ENCODE measurements at places on chromosomes 7 and 10. TPM values are rescaled to one million over a fixed set of nuclear protein-coding genes. Genes with fewer than 3 reads are reported as not detected.
A peak's percentile ranks its signal among the peaks of the same experiment; 100 is the strongest.

The TMEM270 gene
- not detected for total RNA-seq

The UBE2D4 gene
- total RNA-seq, result 3.0 TPM

The HTR5A gene
- total RNA-seq, result not detected

The GPR15LG gene
- total RNA-seq, result not detected

The UNCX gene
- not detected for total RNA-seq

The TSPAN33 gene
- 2.6 TPM for total RNA-seq

The MACC1 gene
- 2.5 TPM for total RNA-seq

The HHEX gene
- total RNA-seq, result 0.53 TPM

The HOXA1 gene
- total RNA-seq, result not detected

- ATAC-seq, result no peak
These were observed 859.2 kb downstream of the GATA3 start for GRCh38 chr10:8913720-8914119.

DNA sequence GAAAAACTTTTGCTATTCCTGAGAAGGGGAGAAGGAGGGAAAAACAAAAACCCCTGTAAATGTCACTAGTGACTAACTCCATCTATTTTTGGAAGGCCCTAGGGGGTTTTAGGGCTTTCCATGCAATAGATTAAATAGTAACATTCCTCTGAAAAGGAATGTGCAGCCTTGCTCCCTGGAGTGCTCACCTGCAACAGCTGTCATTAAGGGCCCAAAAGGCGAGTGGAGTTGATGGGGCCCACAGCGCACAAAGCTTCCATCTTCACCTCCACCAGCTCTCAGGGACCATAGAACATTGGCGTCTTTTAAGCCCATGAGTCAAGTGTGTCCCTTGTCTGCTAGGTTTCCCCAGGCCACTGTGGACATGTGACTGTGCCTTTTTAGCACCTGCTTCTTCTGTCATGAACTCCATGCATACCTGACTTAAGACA lies 58.0 kb upstream of the IL6 start:
- ATAC-seq, result no peak

GRCh38 chr7:143908120-143908519 lies 6.1 kb upstream of the TCAF1 start:
- ATAC-seq, result no peak

- ATAC-seq, result no peak
These were observed 81.0 kb downstream of the CNOT4 start for GRCh38 chr7:135428879-135429278.

DNA sequence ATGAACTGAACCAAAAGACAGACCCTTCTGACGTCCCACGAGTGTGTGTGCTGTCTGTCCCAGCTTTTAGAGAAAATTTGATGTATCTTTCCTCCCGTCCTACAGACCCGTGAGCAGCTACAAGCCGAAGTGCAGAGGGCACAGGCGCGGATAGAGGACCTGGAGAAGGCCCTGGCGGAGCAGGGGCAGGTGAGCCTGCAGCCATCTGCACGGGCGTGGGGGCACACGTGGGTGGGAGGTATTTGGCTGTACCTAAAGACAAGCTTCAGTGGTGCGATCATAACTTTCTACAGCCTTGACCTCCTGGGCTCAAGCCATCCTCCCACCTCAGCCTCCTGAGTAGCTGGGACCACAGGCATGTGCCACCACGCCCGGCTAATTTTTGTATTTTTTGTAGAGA lies 41.7 kb upstream of the DPYSL4 start:
- no peak for ATAC-seq

GRCh38 chr7:23238983-23239652 lies 7.5 kb upstream of the GPNMB start:
- ATAC-seq, result no peak

DNA sequence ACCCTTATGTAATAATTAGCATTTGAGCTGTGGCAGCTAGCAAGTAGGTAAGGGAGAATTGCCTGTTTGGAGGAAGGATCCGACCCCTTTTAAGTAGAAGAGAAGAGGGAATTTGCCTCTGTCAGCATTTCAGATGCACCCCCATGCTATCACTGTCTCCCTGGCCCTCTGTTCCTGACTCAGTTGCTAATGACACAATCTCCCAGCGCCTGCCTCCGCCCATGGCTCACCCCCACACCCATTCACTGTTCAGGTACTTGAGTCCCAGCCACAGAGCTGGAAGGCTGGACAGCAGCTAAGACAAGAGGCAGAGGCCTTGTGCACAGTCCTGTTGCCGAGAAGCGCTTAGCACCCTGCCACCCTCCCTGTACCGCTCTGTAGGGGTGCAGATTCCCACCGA lies 512.3 kb upstream of the GALNT17 start:
- ATAC-seq, result no peak

GRCh38 chr10:132865171-132865631 lies 77.2 kb downstream of the CFAP46 start:
- no peak for ATAC-seq

DNA sequence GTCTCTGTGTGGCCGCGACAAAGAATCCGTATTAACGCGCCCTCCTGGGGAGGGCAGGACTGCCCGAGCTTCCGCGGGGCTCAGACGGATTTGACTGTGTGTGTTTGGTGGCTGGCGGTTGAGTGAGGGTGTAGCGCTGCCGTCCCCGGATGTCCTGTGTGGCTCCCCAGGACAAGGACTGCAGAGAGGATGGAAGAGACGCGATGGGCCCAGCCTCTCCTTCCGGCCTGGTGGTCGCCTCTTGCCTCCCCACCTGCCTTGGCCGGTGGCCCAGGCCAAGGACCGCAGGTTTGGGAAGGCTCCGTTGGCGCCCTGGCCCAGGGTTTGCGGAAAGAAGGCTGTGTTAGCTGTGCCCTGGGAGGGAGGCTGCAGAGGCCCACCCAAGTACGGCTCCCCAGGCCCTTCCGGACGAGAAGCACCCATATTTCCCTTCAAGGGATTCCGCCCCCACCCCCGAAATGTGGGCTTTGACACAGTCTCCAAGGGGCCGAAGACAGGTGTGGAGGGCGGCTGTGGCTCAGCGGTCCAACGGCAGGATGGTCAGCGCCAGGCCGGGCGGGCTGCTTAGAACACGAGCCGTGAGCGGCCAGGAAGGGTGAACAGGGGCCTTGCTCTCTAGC lies 2.3 kb downstream of the UNCX start:
- ATAC-seq, result no peak

- ATAC-seq, result no peak
These were observed 123.2 kb upstream of the SAMD8 start for GRCh38 chr10:74988054-74988775.

DNA sequence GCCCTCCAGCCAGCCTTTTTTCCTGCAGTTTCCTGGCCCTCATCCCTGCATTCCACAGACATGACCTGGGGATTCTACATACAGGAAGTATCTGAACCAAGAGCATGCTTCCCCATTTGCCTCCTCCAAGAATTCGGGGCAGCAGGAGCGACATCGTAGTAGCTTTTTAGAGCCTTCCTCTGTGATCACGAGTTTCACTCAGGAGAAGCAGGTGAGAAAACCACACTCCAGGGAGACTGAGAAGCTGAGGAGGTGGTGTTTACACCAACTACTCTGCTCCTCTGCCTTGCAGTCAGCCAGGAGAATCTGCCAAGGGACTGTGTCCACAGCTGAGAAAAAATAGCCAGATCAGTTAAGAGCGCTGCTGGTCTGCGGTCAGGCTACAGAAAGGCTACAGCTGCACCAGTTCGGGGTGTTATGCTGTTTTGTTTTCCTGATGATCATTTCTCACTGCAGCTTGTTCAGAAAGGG lies 54.1 kb downstream of the HSPA12A start:
- ATAC-seq, result no peak

- ATAC-seq, result no peak
These were observed 12.1 kb upstream of the ZNF107 start for GRCh38 chr7:64653721-64654401.

DNA sequence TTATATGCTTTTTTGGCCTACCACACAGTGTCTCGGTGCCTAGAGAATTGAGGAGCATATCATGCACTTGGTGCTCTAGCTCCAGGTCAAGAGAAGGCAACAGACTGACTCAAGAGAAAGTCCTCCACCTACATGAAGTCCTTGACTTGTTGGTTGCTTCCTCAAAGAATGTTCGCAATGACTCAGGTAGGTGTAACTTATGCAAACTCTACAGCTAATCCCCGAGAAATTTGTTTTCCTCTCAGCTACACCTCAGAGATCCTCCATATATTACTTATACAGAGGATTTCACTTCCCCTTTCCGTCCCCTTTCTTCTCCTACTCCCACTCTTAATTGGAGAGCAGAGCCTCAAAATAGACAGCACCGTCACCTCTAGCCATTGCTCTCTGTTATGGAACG lies 1013.1 kb downstream of the KCNMA1 start:
- no peak for ATAC-seq

DNA sequence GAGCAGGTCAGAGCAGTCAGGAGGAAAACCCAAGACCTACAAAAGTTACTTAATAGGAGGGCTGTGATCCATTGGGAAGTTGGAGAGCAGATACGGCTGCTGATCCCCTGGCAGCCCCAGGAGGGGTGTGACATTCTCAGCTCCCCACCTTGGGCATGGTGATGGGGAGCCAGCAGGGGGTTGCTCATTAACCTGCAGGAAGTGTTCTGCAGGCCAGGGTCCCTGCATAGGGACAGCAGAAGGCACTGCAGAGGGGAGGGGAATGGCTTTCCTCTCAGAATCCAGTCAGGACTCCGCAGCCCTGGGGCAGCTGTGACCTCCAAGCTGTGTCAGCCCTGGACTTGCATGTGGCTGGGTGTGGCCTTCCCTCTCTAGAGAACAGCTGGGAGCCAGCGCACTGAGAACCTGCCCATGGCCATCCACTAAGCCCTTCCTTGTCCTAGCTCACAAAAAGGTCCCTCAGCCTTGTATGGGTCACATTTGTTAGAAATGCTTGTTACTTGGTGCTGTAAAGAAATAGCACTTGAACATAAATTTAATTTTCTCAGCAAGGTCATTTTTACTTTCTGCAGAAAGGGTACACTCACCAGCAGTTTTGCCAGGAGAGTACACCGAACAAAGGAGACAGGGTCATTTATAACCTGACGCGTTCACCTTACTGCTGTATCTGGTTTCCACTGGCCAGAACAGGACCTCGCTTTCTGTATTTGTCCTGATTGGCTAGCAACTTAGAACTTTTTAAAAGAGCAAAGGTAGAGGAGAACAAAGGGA lies 169.6 kb downstream of the COBL start:
- no peak for ATAC-seq

- ATAC-seq, result no peak
These were observed 175.8 kb upstream of the PPP2R2D start for GRCh38 chr10:131724891-131725580.

DNA sequence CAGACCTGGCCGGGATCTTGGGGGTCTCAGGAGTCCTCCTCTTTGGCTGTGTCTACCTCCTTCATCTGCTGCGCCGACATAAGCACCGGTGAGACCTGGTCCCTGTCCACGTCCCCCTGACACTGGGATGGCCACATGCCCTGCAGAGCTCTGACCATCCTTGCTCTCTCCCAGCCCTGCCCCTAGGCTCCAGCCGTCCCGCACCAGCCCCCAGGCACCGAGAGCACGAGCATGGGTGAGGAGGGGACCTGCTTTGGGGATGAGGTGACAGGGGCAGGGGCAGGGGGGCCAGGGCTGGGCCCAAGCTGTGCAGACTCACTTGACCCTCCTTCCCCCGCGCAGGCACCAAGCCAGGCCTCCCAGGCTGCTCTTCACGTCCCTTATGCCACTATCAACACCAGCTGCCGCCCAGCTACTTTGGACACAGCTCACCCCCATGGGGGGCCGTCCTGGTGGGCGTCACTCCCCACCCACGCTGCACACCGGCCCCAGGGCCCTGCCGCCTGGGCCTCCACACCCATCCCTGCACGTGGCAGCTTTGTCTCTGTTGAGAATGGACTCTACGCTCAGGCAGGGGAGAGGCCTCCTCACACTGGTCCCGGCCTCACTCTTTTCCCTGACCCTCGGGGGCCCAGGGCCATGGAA lies 959 bp downstream of the PVRIG start:
- peak; percentile 41 for ATAC-seq

GRCh38 chr7:132190683-132191082 lies 385.6 kb downstream of the PLXNA4 start:
- no peak for ATAC-seq

DNA sequence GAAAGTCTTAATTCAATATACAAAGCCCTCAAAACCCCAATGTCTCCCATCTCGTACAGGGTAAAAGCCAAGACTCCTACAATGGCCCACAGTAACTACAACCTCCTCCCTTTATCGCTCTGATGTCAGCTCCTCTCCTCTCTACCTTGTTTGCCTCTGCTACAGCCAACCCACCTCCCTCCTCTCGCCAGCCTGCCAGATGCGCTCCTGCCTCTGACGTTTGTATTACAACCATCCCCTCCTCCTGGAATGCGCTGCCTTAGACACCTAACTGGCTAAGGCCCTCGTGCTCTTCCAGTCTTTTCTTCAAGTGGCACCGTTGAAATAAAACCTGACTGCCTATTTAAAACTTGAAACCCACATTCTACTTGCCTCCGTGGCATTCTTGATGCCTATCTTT lies 115.3 kb upstream of the MYO3A start:
- no peak for ATAC-seq

GRCh38 chr7:75914169-75914654 lies 743 bp upstream of the POR start:
- ATAC-seq, result no peak

DNA sequence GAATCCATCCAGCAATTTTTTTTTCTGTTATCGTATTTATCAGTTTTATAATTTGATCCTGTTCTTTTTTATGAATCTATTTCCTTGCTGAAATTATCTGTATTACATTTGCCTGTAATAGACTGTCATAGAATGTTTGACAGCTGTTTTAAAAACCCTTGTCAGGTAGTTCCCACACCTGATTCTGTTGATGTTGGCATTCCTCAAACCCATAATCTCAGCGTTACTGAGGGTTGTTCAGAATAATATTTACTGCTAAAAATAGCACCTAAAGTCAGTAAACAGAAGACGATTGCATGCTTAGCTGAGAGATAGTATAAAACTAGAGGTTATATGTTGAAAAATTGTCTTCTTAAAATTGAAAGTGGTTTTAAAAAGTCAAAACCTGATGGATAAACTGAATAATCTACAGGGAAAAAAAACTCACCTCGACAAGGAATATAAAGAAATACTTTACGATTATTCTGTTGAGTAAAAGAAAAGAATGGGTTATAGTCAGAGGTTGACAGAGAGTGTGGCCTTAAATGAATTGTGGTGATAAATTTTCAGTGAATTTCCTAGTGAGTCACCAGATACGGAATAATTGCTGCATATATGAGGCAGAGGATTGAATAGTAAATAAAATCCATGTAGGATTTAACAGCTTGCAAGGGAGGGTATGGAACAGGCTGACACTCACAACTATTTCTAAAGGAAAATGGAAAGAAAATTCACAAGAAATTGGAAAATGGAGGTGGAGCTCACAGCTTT lies 824.1 kb upstream of the IGFBP3 start:
- ATAC-seq, result no peak

GRCh38 chr10:101840741-101841453 lies 2.7 kb downstream of the KCNIP2 start:
- ATAC-seq, result peak; percentile 60

DNA sequence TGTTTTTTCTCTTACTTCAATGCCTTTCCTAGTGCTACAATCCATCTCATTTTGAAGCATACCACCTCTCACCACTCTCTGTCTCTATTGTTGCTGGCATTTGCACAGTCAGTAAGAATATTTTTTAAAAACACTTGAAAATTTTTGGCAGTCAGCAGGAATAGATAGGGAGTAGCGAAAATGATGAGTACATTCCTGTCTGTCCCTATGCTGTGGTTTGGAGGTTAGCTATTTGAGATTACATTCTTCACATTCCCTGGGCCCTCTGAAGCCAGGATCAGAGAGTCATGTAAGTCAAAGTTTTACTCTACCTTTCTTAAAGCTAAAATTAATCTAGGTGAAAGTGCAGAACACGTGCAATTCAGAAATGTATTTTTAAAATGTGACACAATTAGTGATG lies 53.0 kb upstream of the MAGI2 start:
- ATAC-seq, result no peak

All from activated T-helper 17 cell treated with anti-CD3 and anti-CD28 coated beads, Interleukin-2, amount 50 U/mL, for 72 hours (primary cell).